Activated CD8-positive, alpha-beta memory T cell treated with anti-CD3 and anti-CD28 coated beads, Interleukin-2, amount 50 U/mL, for 4 hours (primary cell): ENCODE measurements at places on chromosomes 1 and 21.
A peak's percentile ranks its signal among the peaks of the same experiment; 100 is the strongest.

DNA sequence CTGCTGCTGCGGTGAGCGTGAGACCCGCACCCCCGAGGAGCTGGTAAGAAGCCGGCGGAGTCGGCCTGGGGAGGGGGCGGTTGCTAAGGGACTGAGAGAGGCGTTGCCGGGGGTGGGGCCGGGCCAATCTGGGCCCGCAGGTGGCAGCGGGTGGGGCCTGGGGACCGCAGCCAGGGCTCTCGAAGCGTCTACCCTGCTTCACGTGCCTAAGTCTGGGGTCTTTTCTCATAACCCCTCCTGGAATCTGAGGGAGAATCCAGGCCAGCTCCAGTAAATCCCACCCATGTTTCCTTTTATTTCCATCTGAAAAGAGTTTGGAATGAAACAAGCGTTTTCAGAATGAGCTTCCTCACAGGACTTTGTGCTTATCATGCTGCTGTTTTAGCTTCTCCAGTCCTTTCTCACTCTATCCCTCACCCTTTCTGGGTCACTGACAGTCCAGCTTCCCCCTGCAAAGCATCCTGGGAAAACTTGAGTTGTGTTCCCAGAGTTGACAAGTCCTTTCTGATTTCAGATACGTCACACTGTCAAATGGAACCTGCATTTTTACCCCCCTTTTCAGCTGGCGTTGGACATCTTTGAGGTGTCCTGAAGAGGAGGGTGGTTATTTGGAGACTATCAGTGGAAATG is 431 bp downstream of the CLCN6 start:
- no peak for DNase-seq

GRCh38 chr1:2152954-2153353 is 41.6 kb downstream of the FAAP20 start:
- DNase-seq: peak; percentile 39

DNA sequence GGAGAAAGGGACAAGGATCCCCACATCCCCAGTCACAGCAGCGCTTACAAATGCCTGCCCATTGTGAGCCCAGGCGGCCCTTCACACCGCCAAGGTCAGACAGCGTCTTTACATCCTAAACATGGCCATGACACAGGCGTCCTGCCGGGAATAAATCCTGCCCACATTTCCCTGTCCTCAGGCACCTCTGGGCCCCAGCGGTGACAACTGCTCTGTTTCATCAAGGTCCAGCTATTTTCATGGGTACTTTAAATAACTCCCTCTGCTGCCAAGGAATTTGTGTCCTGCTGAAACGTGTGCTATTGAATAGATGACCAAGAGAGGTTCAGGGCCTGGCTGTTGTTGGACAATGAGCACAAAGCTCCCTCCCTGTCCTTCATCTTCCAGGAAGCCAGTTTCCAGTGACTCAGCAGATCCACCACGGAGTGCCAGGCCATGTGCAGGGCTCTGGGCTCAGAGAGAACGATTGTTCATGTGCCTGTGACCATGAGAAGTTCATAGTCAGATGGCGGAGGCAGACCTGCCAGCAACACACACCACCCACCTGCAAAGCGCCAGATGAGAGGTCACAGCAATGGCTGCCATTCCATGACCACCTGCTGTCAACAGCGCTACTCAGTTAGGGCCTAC is 195.8 kb downstream of the MATN1 start:
- no peak for DNase-seq

DNA sequence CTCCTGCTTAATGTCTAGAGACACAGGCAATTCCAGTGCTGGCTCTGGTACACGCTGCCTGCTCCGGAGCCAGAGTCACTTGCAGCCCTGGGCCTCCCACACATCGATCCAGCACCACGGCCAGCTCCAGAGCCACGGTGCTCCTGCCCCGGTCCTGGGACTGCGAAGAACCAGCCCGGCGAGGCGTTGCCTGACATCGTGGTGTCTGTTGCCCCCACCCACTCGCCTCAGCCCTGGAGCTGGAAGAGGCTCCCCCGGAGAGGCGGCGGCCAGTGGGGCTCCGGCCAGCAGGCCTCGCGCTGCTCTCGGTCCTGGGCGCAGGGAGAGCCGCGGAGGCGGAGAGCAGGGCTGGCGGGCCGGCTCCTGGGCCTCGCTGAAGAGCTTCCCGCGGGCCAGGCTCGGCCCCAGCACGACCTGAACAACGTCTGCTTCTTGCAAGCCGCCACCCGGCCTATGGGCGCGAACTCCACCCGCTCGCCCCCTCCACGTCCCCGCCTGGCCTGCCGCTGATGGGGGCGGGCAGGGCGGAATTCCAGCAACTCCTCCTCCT is 364.8 kb downstream of the CEP170 start:
- DNase-seq: no peak

DNA sequence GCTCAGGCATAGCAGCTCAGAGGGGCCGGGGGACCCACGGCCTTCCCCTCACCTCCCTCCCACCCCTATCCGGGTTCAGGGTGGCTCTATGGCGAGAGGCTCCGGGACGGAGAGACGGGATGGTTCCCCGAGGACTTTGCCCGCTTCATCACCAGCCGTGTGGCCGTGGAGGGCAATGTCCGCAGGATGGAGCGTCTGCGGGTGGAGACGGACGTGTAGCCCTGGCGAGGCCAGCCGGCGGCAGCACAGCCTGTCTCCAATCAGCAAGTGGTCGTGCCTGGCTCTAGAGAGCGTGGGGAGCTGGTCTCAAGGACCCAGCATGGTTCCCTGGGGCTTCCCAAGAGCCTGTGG is 25.9 kb downstream of the ARHGEF16 start:
- no peak for DNase-seq

GRCh38 chr1:212152308-212152693 is 116.8 kb downstream of the DTL start:
- no peak for DNase-seq

DNA sequence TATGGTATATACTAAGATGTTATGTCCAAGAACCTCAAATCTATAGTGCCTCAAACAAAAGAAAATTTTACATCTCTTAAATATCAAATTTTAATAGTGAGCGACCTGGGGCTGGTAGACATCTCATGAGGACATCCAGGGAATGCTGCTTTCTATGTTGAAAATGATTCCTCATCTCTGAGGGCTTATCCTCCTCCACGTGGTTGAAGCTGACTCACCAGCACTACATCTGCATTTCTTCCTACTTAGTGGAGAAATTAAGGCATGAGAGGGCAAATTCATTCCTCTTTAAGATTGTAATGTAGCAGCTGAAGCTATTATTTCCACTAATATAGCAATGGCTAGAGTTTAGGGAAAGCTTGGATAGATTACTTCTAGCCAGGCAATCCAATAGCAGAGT is 529.5 kb downstream of the COL11A1 start:
- DNase-seq: no peak

DNA sequence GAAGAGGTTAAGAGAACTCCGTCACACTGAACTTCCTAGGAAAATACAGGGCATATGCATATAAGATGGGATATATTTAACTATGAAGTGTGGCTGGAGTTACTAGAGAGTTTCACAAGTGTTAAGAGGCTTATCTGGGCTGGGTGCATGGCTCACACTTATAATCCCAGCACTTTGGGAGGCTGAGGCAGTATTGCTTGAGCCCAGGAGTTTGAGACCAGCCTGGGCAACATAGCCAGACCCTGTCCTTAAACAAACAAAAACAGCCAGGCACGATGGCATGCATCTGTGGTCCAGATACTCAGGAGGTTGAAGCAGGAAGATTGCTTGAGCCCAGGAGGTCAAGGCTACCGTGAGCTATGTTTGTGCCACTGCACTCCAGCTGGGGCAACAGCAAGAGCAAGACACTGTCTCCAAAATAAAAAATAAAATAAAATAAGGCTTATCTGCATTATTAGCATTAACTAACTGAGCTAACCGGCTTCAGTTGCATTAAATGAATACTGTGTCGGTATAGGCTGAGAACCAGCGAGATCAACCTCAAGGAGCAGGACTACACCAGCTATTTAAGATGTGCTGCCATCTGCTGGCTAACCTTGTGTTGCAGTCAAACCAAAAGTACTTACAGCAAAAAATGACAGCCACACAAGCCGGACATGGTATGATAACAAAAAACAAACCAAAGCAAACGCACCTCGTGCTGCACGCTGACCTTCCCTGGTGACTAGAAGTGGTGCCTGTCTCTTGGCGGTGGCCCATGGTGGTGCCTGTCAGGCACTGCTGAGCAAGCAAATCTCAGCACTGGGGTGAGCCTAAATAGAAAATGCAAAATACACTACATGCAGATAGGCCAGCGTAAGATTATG is 19.7 kb upstream of the RBBP5 start:
- DNase-seq: peak; percentile 75

DNA sequence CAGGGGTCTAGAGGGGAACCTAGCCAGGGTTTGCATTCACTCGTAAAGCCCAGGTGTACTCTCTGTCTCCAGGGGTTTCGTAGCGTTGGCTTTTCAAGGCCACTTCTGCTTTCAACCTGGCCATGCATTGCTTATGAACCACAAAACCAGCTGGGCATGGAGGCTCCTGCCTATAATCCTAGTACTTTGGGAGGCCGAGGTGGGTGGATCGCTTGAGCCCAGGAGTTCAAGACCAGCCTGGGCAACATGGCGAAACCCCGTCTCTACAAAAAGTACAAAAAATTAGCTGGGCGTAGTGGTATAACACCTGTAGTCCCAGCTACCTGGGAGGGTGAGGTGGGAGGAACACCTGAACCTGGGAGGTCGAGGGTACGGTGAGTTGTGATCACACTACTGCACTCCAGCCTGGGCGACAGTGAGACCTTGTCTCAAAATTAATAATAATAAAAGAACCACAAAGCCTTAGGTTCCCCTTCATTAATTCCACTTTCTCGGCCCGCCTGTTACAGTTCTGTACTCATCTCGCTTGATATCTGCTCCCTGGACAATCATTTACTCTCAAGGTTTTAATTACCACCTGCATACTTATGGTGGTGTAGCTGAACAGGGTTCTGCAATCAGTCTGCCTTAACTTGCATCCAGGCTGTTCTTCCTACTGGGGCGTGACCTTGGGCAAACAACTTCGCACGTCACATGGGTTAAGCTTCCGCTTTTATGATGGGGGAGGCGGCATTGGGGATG is 6.1 kb downstream of the SLC16A4 start:
- DNase-seq: no peak

GRCh38 chr21:28256420-28256831 is 736.3 kb downstream of the LTN1 start:
- no peak for DNase-seq

DNA sequence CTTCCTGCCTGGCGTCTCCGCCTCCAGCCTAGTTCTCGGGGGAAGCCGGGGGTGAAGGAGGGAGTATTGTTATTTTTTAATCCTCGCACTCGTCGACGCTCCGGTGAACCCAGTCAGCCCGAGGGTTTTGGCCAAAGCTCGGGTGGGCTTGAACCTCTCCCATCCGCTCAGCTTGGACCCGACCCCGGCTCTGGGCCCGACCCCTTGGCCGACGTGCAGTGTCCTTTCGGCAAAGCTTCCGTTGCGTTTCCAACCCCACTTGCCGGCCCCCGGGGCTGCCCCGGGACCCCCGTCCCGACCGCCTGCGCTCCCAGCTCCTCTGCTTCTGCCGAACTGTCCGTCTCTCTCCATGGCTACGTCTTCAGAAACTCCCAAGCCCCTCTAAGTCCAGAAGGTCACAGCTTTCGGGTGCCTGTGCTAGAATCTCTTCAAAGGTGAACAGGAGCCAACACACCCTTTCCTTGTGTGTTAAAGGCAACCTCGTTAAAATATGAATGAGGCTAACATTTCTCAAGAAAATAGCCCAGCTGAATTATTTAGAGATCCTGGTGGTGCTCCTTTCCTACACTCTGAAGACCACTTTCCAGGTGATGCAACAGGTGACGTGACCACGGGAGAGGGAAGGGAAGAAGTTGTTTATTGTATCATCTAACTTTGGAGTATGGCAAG is 647 bp downstream of the DESI2 start:
- DNase-seq: no peak

DNA sequence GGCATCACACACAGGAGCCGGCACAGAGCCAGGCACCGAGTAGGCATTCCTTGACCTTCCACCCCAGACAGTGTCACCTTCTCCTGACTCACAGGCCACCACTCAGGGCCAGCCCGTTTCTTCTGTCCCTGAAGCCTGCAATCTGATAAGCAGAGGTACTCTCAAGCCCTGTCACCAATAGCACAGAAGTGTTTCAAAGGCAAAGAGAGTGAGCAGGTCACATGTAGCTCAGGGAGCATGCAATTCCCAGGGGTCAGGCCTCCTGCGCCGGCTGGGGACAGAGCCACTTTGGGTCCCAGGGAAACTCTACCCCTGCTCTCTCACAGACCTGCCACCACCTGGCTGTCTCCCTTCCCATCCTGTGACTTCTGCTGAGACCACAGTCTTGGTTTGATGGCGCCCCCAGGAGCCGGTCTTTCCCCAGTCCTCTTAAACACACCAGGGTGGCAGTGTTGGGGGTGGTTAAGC is 13.2 kb downstream of the CAPN9 start:
- DNase-seq: no peak

DNA sequence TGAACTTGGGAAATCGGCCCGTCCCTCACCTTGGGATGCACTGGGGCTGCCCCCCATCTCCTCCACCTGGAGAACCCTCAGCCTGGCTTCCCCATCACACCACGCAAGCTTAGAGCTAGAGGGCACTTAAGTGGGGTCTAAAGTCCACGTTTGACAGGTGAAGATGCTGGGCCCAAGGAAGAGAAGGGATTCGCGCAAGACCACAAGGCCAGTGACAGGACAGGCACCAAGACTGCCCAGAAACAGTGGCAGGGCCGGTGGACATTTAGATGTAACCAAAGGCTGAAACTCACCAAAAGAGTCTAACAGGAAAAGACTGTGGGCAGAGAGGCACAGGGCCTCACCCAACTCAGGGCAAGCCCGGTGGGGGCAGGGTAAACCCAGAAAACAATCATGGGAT is 130.8 kb upstream of the EDN2 start:
- DNase-seq: no peak

DNA sequence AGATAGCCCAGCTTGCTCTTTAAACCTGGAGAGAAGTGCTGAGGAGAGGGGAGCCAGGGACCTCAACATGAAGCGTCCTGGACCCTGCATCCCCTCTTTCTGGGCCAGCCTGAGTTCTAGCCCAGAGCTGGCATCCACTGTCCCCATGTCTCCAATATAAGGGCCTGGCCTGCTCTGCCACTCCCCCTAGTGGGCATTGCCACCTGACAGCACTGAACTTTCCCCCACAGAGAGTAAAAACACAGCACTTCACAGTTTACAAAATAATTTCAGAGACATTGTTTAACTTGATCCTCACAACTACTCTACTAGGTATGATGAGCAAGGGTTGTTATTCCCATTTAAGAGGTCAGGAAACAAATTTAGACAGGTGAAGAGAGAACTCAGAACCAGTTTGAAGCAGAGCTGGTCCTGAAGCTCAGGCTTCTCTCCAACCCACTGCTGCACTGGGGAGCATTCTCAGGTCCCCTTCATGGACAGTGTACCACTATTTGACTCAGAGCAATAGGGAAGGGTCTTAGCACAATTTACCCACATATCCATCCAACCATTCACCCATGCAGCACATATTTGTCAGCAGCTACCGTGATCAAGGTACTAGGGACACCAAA is 151.2 kb downstream of the DMRTA2 start:
- DNase-seq: no peak

GRCh38 chr1:6867729-6868659 is 82.7 kb downstream of the CAMTA1 start:
- no peak for DNase-seq

DNA sequence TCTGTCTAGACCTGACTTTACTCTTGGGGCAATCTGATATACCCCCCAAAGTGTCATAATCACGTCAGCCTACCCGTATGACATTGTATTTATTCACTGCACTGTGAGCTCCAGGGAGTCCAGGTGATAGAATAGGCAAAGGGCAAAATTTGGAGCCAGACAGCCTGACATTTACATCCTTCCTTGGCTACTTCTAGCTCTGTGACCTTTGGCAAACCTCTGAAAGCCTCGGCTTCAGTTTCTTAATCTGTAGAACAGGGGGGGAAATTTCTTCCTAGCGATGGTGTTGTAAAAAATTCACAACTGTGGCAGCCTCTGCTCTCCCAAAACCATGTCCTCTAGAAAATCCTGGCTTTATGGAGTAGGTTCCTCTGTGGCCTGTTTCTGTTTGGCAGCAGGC is 240.9 kb downstream of the KIF26B start:
- DNase-seq: no peak
